Stimulated activated CD8-positive, alpha-beta memory T cell treated with anti-CD3 and anti-CD28 coated beads, Interleukin-15, amount 100 ng/mL, for 48 hours (primary cell): ENCODE measurements at places on chromosomes 4 and X.

DNA sequence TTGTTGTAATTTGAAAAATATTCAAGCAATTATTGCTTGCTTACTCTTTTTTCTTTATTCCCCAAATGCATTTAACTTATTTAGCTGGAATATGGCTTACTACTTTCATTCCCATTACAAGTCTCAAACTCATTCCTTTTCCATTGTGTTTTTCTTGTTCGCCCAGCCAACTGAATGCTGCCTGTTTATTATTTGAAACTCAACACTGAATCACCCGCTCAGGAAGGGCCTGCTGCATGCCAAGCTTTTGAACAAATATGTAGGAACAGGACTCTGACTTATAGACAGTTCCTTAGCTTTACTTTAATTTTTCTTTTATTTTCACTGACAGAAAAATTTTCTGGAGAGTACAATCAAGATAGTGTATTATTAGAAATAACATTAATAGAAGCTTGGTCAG lies 12.9 kb downstream of the PCDH18 start:
- DNase-seq = no peak

DNA sequence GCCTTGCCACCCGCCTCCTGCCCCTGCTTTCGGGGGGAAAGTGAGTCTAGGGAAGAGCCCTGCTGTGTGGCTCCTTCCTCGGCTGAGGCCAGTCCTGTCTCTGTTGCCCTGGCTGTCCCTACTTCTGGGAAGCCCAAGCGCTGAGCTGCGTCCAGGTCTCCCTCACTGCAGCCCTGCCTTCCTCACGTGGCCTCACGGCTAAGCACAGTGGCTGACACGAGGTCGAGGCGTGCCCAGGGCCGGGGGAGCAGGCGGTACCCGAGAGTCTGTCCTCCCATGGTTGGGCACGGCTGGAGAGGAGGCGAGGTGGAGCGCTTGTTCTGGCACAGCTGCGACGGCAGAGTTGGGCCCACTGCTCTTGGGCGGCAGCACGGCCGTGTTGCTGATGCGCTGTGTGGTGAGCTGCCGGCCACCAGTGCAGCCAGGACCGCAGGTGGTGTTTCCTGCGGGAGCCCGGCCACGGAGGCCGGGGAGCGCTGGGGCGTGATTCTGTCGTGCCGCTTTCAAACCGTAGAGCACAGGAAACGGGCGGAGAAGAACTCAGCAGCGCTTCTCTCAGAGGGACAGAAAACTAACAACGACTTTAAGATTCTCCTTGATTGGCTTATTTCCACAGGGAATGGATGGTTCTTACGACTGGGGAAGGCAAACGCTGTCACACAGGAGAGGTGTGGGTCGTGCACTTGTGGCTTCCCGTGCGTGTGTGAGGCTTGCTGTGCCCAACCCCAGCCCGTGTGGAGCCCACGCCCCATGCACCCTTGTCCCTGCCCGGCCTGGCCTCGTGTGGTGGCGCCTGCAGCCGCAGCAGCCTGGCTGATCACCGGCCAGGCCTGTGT lies 21.3 kb downstream of the MAEA start:
- no peak for DNase-seq

- peak; percentile 20 for DNase-seq
Observed at GRCh38 chr4:26020083-26020668, 106.2 kb downstream of the SMIM20 start.

- no peak for DNase-seq
Observed at GRCh38 chr4:170087163-170087700, 2.5 kb downstream of the AADAT start.

GRCh38 chr4:5024673-5025072 lies 5.4 kb upstream of the CYTL1 start:
- DNase-seq = no peak

GRCh38 chrX:34585561-34585960 lies 71.5 kb downstream of the TMEM47 start:
- DNase-seq = no peak

- no peak for DNase-seq
Observed at GRCh38 chr4:119100655-119101054, 35.0 kb upstream of the MYOZ2 start.
